ENCODE measurements at places on chromosomes 11 and 22. TPM values are rescaled to one million over a fixed set of nuclear protein-coding genes. Genes with fewer than 3 reads are reported as not detected.
A peak's percentile ranks its signal among the peaks of the same experiment; 100 is the strongest.

GRCh38 chr22:20113551-20114310, 2.2 kb upstream of the RANBP1 start:
- peak; percentile 40 for DNase-seq

The PGA5 gene
- total RNA-seq = 1.0 TPM

GRCh38 chr11:97751952-97752351, 1268.8 kb upstream of the CNTN5 start:
- DNase-seq = no peak

DNA sequence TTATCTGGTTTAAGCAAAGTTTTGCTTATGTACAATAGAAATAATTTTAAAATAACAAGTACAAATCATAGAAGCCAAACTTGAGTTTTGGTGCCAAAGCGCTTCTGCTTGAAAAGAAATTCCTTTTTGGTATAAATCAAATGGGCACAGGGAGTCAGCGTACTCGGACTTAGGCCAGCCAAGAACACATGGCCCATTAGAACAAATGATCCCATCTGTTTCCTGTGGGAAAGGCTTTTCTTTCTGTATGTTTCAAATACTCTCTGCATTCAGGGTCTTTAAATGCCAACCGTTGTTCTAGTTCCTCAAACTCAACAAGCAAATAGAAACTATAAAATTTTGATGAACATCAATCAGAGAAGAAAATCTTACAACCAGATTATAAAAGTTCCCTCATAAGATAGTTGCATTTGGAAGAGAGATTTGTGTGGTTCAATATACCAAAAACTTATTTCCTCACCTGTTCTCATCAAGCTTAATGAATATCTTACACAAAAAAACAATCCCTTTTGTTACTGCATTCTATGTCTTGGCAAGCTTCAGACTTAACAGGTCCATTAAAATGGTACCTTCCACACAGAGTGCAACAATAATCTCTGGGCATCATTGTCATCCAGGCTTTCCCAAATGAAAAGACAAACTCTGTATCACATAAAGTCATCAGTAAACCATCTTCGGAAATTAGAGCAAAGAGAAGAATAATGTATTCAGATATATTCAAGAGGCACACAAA, 739.8 kb upstream of the API5 start:
- DNase-seq = no peak

DNA sequence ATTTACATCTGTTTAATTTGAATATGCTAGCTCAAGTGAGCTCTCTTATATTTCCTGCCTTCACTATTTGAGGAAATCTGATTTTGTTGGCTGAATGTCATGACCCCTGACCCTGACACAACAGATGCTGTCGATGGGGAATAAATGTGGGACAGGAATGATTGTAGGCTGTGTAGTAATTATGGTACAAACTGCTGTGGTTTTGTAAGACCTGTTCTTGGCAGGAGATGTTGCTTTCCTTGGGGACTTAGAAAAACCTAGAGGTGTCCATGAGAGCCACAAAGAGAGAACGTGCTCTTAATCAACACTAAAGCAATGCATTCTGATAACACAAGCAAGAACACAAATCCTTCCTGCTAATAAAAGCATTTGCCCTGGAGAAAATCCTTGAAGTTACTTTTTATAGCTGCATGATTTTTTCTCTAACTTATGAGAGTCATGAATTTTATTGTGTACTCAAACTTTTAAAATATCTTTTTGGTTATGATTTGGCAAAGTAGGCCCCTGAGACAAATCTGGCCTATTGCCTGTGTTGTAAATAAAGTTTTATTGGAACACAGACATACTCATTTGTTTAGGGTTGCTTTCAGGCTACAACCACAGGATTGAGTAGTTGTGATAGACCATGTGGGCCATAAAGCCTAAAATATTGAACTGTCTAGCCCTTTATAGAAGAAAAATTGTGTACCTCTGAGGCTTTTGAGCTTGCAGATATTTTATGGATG, 90.2 kb downstream of the DDX10 start:
- no peak for DNase-seq

DNA sequence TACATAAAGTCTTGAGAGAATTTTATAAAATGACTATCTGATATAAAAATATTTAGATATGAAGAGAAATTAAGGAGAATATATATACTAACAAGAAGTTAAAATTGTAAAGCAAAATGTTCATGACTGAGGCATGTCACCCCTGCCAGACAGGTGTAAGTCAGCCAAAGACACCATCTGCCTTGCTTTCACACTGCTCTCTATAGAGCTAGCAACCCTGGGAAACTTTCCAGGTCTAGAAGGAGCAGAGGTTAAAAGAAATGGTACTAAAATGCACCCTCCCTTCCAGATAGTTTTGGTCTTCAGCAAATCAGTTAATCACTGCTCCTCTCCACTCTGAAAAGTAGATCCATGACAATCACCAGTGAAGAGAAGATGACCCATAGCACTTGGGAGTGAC, 16.5 kb downstream of the PPP2R1B start:
- DNase-seq = no peak

The OR5M10 gene
- total RNA-seq = not detected

DNA sequence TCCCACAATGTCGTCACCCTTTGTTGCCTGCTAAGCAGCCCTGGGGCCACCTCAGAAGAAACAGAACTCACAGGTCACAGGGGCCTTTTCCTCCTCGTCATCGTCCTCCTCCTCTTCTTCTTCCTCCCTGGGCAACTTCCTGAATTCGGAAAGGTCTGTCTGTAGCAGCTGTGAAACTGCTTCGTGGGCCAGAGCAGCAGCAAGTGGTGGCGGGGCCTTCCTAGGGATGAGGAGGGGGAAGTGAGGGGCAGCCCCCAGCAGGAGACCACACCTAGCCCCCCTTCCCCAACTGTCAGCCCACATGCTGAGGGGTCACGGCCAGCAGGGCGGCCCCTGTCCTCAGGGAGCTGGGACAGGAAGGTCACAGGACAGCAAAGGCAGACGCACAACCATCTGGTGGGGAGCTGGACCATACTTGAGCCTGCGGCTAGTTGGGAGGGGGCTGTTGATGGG, 13.2 kb downstream of the PPM1F start:
- DNase-seq = no peak

DNA sequence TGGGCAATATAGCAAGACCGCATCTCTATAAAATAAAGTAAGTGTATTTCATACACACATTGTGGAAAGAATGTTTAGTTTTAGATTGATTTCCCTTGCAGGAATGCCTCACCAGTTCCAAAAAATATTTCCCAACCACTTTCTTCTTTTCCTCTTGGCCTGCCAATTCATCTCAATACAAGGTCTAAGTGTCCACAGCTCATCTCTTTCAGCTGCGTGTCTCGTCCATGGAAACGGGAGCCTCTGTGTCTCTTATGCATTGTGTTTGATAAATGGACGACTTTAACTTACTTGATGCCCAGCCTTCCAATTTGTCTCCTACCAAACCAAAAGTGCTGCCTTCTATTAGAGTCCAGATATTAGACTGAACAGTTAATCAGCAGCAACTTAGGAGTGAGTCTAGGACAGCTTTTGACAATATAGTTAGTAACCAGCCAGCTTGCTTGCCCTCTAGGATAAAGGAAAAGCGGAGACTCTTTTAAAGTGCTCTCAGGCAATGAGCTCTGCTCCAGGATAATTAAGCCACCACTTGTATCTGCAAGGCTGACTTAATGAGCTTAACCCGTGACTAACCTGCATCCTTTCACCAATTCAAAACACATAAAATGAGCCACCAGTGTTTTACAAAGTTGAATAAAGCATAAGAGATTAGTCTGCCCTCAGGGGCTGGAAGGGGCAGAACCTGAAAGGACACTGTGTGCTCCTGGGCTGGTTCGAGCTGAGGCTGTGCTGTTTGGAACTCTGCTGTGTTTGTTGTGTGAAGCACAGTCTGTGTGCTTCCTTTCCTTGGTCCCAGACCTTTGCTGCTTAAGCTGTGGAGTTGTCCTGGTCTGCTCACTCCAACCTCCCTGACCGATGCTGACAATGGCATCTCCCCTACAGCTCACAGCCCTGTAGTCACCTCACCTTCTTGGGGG, 27.5 kb downstream of the FBXO7 start:
- no peak for DNase-seq

DNA sequence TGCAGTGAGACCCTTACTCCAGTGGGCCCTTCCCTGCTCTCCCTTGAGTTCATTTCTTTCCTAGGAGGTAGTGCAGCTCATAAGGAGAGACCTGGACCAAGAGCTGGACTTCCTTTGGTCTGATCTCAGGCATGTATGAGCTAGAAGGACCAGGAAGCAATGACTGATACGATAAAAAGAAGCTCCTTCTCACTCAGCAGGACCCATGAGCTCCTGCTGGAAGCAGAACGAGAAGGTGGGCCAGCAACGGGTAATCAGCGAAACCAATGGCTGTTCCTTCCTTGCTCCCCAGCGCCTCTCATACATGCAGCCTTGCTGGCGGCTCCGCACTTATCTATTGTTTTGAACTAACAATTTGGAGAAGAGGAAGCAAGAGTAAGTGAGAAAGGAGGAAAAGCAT, 56.8 kb downstream of the RPUSD4 start:
- DNase-seq = no peak

- no peak for DNase-seq
Measured at GRCh38 chr11:103537904-103538502, 428.8 kb downstream of the DYNC2H1 start.

The PHF21B gene
- total RNA-seq = 0.75 TPM

GRCh38 chr11:69220561-69221051, 64.9 kb downstream of the SMIM38 start:
- no peak for DNase-seq

All from aorta (tissue), 5 donors.